ENCODE measurements at places on chromosomes 5 and 9.

- no peak for DNase-seq
Observed at GRCh38 chr5:146884066-146884626, 5.6 kb upstream of the PPP2R2B start.

DNA sequence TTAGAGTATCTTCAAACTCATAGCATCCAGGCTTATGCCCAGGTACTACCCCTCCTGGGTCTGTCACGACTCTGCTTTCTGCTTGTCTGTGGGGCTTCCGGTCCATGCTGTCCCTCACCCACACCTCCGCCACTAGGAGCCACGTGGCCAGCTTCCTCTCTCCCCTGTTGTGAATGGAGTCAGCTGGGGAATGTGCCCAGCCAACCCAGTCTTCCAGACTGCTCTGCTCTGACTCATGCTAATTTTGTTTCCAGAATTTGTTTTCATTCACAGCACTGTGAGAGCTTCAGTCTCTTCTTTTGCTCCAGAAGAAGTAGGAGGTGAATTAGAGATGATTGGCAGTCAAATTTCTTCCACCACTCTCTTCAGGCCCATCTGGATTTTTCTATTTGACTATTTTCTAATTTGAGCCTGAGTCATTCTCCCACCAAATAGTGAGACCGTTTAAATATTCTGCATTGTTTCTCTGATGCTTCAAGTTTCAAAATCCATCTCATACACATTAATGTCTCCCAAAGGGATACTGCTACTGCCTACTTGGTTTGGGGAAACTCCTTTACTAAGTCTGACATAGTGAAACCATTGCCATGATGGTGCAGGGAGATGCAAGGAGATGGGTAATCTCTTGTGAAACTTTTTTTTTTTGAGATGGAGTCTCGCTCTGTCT, 424.1 kb upstream of the KIF2A start:
- no peak for DNase-seq

DNA sequence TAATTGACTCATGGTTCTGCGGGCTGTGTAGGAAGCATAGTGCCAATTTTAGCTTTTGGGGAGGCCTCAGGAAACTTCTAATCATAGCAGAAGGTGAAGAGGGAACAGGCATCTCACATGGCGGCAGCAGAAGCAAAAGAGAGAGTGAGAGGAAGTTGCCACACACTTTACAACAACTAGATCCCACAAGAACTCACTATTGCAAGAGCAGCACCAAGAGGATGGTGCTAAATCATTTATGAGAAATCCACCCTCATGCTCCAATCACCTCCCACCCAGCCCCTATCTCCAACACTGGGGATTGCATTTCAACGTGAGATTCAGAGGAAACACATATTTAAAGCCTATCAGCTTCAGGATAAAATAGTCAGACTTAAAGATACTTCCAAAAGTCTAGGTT, 36.1 kb upstream of the LPAR1 start:
- no peak for DNase-seq

- DNase-seq = no peak
Observed at GRCh38 chr9:134063571-134064450, 4.0 kb downstream of the BRD3 start.

GRCh38 chr5:43315682-43316081, 2.5 kb upstream of the HMGCS1 start:
- DNase-seq = peak; percentile 61

GRCh38 chr9:101165131-101165530, 136.6 kb downstream of the PLPPR1 start:
- no peak for DNase-seq

DNA sequence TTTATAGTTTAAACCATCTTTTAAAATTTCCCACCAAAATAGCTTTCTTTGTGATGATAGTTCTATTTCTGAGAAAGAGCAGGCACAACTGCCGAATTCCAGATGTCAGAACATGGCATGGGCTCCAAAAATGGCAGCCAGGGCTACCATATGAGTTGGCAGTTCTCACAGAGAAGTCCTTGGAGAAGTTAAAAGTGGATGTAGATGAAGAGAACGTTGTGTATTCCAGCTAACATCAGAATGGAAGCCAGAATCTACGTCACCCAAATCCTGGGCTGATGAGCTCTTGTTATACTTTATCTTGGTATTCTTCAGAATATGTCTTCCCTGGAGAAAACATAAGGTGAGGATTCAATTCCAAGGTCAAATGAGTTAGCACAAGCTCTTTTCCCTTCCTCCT, 66.9 kb upstream of the BASP1 start:
- no peak for DNase-seq

DNA sequence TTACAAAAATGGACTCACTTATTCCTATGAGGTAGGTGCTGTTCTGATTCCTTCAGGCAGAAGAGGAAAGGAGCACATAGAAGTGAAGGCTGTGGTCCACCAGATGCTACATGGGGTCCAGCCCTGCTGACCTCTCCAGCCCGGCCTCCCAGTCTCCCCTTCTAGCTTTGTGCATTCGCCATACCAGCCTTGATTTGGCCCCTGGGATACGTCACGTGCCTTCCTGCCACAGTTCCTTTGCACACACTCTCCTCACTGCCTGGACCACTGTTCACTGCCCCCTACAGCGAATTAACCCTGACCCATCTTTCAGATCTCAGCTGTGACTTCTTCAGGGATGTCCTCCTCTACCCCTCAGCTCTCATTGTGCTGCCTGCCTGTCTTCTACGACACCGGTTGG, 32.6 kb downstream of the FGF1 start:
- DNase-seq = no peak

- no peak for DNase-seq
Observed at GRCh38 chr5:62431735-62432620, 19.4 kb downstream of the IPO11 start.

DNA sequence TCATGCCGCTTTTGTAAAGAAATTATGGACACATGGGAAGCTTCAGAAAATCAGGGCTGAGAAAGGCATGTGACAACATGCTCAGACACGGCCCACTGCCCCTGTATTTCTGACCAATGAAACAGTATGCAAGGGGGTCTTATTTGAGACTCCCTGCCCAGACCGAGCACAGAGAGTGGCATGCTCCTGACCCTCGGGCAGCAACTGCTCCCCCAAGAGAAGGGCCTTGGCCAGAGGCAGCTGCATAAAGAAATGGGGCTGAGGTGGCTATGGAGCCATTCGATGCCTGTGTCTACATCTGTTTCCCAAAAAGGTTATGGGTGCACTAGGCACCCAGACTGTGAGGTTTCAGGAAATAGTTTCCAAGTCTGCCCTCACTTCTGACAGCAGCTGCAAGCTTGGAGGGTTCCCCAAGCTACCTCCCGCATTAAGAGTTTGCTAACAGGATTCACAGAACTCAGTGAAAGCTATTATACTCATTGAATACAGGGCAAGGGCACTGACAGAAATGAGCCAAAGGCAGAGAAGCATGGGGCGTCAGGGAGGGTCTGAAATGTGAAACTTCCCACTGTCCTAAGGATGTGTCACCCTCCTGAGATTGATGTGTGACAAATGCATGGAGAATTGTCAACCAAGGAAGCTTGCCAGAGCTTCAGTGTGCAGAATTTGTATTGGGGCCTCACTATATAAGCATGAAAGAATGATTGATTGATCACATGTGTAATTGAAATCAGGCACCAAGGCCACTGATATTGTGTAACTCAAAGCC, 94.3 kb downstream of the DAP start:
- DNase-seq = no peak

DNA sequence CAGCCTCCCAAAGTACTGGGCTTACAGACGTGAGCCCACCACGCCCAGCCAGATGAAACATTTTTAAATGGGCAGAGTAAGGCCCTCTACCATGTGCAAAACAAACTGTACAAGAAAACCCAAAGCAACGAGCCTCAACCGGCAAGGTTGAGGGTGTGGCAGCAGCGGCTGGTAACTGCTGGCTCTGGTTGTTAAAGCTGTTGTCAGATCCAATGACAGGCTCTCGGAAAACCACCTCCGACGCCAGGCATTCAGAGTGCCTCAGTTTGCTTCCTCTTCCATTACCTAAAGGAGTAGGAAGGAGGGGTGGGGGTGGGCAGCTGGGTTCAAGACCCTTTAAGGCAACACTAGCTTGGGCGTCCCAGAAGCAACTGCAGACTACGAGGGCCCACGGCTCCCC, 2.4 kb upstream of the ASB6 start:
- no peak for DNase-seq

Data from activated CD4-positive, alpha-beta T cell treated with anti-CD3 and anti-CD28 coated beads, Interleukin-2, Interleukin-4, amounts not matched to agents 100 ng/mL and 50 ng/mL, durations not matched to agents 16 hours and 8 hours (primary cell).